NCI-H345 (cell line): ENCODE measurements at places on chromosomes 12 and 14.
A peak's percentile ranks its signal among the peaks of the same experiment; 100 is the strongest.

- DNase-seq: peak; percentile 73
These were observed 125.8 kb upstream of the AVPR1A start for GRCh38 chr12:63276537-63277365.

- no peak for DNase-seq
These were observed 3.8 kb upstream of the ASIC1 start for GRCh38 chr12:50053583-50053982.

- no peak for DNase-seq
These were observed 101.2 kb upstream of the SLC38A2 start for GRCh38 chr12:46473634-46474329.

DNA sequence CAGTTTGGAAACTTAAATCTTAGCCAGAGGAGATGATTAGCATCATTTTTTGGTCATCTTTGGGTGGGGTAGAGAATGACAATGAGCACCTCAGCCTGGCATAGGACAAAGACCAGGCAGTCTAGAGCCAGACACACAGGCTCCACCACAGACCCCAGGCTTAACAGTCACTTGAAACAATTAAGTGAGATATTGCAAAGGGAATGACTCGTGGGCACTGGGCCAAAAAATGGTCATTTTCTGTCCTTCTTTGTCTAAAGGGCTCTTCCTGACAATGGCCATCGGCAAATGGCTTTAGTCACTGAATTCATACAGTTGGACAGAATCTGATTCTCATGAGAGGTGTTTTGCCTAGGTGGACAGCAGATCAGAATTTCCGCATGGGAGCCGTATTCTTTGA, 78.0 kb upstream of the DICER1 start:
- no peak for DNase-seq

GRCh38 chr14:85190251-85190650, 339.7 kb upstream of the FLRT2 start:
- DNase-seq: no peak

DNA sequence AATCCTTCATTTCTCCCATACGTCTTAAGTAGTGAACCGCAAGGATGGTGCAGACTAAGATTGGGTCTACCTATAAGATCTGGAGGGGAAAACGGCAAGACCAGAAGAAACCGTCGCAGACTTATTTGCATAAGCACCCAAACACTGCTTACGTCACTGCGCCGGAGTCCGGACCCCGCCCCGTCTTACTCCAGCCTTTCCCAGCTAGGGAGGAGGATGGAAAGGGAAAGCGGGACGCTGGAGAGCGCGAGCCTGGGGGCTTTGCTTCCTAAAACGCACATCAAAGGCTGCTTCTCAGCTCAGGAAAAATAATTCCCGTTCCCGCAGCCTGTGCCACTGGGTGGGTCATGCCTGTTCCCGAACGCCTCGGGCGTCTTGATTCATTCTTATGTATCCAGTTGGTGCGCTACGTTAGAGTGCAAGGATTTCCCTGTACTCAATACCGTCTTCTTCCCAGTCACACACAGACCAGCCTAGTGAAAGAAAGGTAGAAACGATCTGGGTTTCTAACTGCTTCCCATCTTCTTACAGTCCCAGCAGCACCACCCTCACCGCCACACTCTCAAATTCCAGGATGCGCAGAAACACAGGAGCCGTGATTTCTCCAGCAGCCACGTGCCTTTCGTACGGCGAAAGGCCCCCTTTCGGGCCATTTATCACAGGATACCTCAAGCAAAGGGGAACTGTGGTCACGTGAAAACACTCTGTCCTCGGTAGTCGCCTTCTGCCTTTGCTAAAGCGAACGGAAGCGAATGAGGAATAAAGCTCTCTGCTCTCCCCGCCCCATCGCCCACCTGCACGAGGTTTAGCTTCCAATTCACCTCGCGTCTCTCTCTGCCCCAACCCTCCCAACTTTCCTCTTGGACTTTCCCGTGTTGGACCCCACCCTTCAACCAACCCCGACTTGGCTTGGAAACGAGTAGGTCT, 1.1 kb downstream of the SLC6A15 start:
- peak; percentile 77 for DNase-seq

GRCh38 chr14:85616886-85617285, 86.9 kb downstream of the FLRT2 start:
- DNase-seq: no peak

GRCh38 chr12:107844312-107844921, 69.9 kb downstream of the ASCL4 start:
- DNase-seq: peak; percentile 31

- DNase-seq: no peak
These were observed 186.6 kb upstream of the RMST start for GRCh38 chr12:97275728-97276590.

- DNase-seq: no peak
These were observed 181.1 kb downstream of the ESR2 start for GRCh38 chr14:64112867-64113678.

DNA sequence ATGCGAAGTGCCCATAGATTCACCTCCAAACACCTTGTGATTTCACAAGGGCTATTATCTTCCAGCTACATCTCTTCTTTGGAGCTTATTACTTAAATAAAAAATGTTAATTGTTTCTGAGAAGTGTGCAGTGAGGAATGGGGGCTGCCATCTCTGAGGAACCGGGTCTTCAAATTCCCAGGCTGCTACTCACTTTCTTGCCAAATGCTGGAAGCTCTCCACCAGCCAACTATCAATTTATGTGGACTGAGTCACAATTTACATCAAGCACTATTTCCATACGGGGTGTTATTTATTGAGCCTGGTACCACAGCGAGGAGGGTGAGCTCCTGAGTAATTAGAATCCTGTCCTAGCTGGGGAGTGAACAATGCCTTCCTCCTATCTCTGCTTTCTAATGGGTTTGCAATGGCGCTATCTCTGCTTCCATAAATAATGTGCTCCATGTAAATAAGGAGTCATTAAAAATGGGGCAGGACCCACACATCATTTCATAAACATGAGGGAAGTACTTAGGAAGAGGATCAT, 898.3 kb downstream of the VRK1 start:
- no peak for DNase-seq

GRCh38 chr14:62847168-62847567, 198.1 kb downstream of the KCNH5 start:
- DNase-seq: no peak

- no peak for DNase-seq
These were observed 187.2 kb downstream of the RPL10L start for GRCh38 chr14:46464341-46464740.

GRCh38 chr12:9732921-9733461, at the start of gene CLECL1:
Gene CLECL1 (minus strand): TSS chr12:9733097.
- DNase-seq: no peak
